ENCODE measurements at places on chromosomes 11 and 22. TPM values are rescaled to one million over a fixed set of nuclear protein-coding genes. Genes with fewer than 3 reads are reported as not detected.

Gene CCDC188
- 11.6 TPM for total RNA-seq

DNA sequence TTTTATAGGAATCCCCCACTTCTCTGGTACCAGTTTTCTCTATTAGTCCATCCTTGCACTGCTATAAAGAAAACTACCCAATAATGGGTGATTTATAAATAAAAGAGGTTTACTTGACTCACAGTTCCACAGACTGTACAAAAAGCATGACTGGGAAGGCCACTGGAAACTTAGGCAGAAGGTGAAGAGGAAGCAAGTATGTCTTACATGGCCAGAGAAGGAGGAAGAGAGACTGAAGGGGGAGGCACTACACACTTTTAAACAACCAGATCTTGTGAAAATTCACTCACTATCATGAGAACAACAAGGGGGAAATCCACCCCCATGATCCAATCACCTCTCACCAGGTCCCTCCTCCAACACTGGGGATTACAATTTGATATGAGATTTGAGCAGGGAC, 68.9 kb upstream of the GNAZ start:
- H3K4me3 ChIP-seq: no peak overlapping the region
- no peaks in the 10 kb centered on the region for H3K4me1 ChIP-seq
- no peaks in the 10 kb centered on the region for H3K36me3 ChIP-seq
- no peak for DNase-seq
- H3K27me3 ChIP-seq: no peaks in the 10 kb centered on the region
- H3K27ac ChIP-seq: no peak overlapping the region

Gene DRICH1
- total RNA-seq: not detected

- H3K4me3 ChIP-seq: no peak overlapping the region
- H3K36me3 ChIP-seq: no peaks in the 10 kb centered on the region
- no peak for DNase-seq
These were observed 101.9 kb downstream of the IGLL1 start for GRCh38 chr22:23478175-23478574.
